CD4-positive, alpha-beta T cell treated with Interleukin-10 for 1 hour (primary cell): ENCODE measurements at places on chromosomes 2 and 18.

GRCh38 chr2:28666496-28667184, 85.0 kb upstream of the PPP1CB start:
- no peak for DNase-seq

DNA sequence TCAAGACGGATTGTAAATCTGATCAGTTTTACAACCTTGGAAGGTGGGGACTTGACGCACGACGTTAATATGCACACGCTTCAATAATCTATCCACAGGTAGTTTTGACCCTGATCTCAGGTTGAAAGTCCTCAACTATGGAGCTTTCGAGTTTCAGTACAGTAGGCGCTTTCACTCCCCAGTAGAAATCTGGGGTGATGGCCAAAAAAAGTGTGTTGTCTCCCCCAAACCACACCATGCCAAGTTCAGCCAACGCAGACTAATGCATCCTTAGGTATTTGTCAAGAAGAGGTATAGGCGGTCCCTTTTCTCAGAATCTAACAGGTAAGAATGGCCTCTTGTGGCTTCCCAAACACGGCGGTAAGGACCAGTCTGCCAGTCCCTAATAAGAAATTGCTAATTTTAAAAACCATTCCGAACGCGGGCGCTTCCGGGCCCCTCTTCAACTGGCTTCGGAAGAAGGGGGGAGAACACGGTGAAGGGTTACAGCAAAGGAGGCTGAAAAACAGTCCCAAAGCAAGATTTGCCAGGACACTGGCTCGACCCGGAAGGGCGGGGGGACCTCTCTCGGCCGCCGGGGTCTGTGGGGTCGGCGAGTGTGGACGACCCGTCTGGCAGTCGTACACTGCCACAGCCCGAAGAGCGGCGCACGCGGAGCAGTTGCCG, 659 bp downstream of the FAM210A start:
- DNase-seq: peak; percentile 19

DNA sequence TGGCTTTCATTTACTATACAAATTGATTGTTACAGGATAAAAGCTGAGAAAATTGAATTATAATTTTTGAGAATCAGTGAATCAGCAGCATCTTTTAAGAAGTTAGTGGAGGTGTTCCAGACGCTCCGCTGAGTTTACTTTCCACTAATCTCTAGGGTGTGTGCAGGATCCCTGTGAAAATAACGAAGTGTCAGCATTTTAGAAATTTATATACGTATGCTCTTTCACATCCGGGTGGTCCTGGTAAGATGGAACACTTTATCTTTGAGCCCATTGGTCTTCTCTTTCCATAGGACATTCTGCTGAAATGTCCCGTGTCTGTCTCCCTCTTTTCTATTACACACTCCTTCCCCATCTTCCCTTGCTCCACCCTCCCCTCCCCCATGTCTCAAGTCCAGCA, 268.6 kb upstream of the LRRTM1 start:
- DNase-seq: no peak

DNA sequence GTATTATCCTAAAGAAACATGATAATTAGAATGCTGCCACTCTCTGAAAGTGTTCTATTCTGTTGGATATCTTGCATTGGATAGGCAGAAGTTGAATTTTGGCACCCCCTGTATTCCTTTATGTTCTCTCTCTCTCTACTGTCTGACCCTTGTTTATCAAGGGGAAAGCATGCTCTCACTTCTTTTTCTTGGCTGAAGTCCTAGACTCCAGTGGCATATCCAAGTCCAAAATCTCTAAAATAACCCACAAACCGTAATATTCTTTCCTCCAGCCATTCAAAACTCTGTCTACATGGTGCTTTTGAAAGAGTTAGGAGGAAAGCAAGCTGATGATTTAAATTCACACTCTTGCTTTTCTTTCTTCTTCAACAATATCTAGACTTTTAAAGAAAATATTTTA, 669.7 kb downstream of the TDRD15 start:
- no peak for DNase-seq

DNA sequence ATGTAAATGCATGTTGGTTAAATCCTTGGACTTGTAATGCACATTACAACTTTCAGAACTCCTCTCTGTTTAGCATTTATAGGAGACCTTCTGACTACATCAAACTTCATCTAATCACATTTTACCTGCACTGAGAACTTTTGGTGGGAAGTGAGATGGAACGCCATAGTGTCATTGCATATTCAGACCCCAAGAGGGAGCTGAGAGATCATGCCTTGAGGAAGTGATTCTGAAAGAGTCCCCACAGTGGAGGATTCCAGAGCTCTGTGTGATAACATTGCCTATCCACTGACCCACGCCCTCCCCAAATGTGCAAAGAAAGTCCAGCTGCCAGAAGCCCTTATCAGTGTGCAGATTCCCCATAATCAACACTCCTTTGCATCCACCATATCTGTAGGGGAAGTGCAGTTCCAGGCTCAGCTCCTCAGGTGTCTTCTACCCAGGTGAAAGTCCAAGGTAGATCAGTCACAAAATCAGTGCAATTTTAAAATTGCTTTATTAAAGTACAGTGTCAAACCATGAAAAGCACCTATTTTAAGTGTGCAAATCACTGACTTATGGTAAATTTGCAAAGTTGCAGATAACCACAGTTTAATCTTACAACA, 212.4 kb downstream of the RPIA start:
- DNase-seq: peak; percentile 14

DNA sequence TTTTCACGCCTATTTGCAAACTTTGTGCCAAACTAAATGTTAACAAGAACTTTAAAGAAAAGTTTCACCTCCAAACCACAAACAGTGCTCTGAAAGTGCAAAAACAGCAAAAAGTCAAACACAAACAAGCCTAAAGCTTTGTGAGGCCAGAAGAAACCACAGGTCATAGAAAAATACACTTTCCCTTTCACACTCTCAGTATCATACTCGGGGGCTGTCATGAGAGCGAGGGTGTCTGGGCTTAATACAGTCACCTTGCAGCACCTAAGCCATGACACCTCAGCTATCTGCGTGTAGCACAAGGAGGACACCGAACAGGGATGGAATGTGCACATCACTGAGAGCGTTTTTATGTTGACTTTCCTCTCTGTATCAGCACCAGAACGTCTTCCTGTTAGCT, 26.6 kb upstream of the SEH1L start:
- peak; percentile 61 for DNase-seq

DNA sequence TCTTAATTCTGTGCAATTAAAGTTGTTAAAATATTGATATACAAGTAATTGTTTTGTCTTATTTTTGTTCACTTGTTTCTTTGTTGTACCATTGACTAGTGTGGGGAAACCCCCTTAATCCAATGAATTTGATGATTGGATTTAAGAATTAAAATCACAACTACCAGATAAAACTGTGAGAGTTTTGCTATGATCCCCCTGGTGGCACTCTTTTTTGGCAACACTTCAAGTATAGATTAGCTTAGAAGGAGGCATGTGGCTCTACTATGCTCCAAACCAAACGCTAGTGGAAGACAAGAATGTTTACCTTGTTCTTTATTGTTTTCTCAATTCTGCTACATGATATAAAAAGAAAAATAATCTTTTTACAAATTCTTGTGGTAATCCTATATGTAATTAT, 477.8 kb upstream of the ETAA1 start:
- DNase-seq: no peak

GRCh38 chr2:186634701-186635100, 44.8 kb downstream of the ITGAV start:
- DNase-seq: no peak

- DNase-seq: no peak
Measured at GRCh38 chr2:149330127-149331022, at the start of gene LYPD6. Gene LYPD6 (plus strand): TSS chr2:149330587. CDS start chr2:149437709, 107,122 bp downstream.

GRCh38 chr2:11387843-11388242, 43.4 kb upstream of the ROCK2 start:
- no peak for DNase-seq

- DNase-seq: no peak
Measured at GRCh38 chr18:39232490-39232889, 1666.9 kb upstream of the CELF4 start.

DNA sequence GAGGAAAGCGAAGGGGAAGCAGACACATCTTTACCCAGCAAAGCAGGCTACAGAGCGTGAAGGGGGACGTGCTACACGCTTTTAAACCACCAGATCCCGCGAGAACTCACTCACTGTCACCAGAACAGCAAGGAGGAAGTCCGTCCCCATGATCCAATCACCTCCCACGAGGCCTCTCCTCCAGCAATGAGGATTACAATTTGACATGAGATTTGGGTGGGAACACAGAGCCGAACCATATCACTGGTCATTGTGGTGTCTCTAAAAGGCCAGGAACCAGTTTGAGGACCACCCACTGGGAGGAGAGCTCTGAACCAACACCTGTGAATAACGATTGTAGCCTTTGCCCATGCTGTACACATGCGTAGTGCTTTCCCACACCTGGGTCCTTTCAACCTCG, 116.6 kb upstream of the FAM136A start:
- no peak for DNase-seq

GRCh38 chr2:240227538-240228428, 87.3 kb upstream of the OTOS start:
- DNase-seq: no peak

- no peak for DNase-seq
Measured at GRCh38 chr2:118065921-118066511, 22.3 kb upstream of the INSIG2 start.

- no peak for DNase-seq
Measured at GRCh38 chr18:76859474-76860339, 37.4 kb downstream of the ZNF236 start.

DNA sequence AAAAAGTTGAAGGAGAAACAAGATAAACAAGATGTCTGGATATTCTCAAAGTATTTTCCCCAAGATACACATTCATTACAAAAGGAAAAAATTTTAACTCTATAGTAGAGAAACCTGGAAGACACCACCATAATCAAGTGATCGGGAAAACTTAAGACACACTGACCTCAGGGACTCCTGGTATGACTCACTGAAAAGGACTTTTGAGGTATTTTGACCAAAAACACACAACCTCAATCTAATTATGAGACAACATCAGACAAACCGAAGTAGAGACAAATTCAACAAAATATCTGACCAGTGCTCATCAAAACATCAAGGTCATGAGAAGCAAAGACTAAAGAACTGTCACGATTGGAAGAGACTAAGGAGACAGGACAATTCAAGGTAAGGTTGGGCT, 34.7 kb downstream of the LPIN2 start:
- no peak for DNase-seq

GRCh38 chr18:78239090-78239457, 740.5 kb upstream of the SALL3 start:
- DNase-seq: no peak
